ENCODE measurements at places on chromosomes 16 and 17. TPM values are rescaled to one million over a fixed set of nuclear protein-coding genes. Genes with fewer than 3 reads are reported as not detected.

GRCh38 chr17:73553311-73553710 lies 90.9 kb downstream of the SDK2 start:
- DNase-seq: no peak
- H3K36me3 ChIP-seq: peaks cover 4% of the 10 kb centered on the region
- H3K27ac ChIP-seq: no peak overlapping the region
- no peak overlapping the region for H3K4me3 ChIP-seq
- peaks cover 37% of the 10 kb centered on the region for H3K4me1 ChIP-seq

Gene WNT9B
- 0.87 TPM for total RNA-seq

- H3K27ac ChIP-seq: no peak overlapping the region
- no peak for DNase-seq
- H3K36me3 ChIP-seq: peaks cover 13% of the 10 kb centered on the region
- H3K27me3 ChIP-seq: no peaks in the 10 kb centered on the region
- H3K4me1 ChIP-seq: peaks cover 19% of the 10 kb centered on the region
Measured at GRCh38 chr17:72466199-72466598, 345.4 kb downstream of the SOX9 start.

Gene KRTAP2-2
- not detected for total RNA-seq

DNA sequence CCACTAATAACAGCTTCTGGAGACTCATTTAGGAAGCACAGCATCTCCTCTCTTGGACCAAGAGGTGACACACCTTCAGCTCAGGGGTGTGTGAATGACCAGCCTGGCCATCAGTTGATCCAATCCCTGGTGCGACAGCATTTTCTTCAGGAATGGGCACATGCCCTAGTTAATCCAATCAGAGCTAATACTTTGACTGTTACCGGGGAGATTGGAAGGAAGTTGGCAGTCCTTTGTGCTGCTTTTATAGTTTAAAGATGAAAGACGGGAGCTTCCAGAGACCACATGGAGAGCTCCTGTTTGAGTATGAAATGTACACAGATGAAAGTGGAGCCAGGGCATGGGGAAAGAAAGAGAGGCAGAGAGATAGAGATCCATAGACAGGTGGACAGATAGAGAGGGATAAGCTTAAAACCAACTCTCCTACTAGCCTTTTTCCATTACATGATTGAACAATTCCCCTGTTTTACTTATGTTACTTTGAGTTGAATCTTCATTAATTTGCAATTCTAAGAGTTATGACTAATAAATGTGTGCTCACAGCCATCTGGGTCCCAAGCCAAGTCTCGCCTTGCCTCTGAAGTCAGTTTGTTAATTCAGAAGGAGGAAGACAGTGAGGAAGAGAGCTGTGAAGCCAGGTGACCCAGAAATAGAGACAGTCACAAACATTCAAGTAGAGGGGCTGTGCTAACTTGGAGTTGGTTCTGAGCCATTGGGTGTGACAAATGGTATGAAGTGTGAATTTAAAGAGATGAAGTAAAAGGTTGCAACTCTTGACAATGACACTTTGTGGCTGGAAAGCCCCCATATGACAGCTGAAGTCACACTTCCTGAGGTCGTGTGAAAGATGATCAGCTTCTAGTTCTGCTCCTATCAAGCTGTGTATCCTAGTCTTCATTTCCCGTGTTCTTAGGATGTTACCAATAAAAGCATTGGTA lies 120.0 kb upstream of the GOT2 start:
- no peak for DNase-seq
- H3K27me3 ChIP-seq: no peaks in the 10 kb centered on the region
- peaks cover 14% of the 10 kb centered on the region for H3K4me1 ChIP-seq
- no peak overlapping the region for H3K4me3 ChIP-seq
- H3K27ac ChIP-seq: no peak overlapping the region
- 0 out of 2 replicates have a peak, but pooled peaks cover 7% of the 10 kb centered on the region for H3K36me3 ChIP-seq

DNA sequence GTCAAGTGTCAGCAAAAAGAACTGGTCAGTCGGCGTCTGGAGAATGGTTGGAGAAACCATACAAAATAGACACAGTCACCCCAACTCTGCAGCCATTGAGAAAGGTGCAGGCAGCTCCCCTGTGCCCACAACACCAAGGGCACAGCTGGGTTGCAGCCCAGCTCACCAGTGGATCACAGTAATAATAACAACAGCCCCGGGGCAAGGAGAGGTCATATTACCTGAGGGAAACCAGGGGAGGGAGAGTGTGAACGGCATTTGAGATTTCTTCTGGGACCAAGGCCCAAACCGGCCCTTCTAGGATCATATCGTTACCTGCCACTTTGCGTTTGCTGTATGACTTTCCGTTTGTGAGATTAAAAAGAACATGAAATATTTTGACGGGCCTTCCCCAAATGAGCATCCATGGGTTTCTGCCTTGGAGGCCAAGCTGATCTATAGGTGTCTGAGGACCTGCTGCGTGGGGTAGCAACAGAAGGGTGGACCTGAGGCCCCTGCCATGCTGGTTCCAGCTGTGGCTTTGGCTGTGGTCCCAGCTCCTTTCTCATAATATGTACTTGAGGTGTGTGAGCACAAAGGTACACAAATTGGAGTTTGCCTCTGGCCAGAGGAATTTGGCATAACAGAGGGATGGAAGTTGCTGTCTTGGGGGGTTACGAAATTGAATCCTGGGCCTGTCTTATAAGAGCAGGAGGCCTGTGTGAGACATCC lies 154.6 kb downstream of the CMIP start:
- DNase-seq: no peak
- peaks cover 23% of the 10 kb centered on the region for H3K4me1 ChIP-seq
- no peak overlapping the region for H3K4me3 ChIP-seq
- no peaks in the 10 kb centered on the region for H3K36me3 ChIP-seq

Gene RSKR
- total RNA-seq: 28.0 TPM

DNA sequence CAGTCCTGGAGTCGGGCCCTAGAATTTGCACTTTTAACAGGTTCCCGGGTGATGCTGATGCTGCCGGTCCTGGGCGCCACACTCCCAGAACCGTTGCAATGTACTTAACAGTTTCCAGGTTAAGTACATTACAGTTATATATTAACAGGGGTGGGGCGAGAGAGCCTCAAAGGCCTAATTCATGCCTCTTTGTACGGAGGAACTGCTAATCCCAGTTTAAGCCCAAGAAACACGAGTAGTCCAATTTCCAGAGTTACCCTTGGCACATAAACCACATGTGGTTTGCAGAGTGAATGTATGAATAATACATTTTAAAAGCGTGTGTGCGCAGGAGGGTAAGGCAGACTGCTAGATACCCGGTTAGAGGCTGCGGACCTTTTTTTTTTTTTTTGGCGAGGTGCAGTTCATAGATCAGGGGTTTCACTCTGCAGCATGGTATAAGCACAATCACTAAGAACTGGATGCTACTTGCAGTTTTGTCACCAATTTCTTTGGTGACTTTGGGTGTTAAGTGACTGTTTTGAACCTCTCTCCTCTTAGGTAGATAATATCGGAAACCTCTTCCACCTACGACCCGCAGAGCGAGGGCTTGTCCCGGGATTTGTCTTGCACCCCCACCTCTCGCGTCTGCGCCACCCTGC lies 713 bp downstream of the COX11 start:
- peaks cover 12% of the 10 kb centered on the region for H3K4me1 ChIP-seq
- peaks cover 28% of the 10 kb centered on the region for H3K36me3 ChIP-seq
- no peaks in the 10 kb centered on the region for H3K27me3 ChIP-seq
- no peak overlapping the region for H3K4me3 ChIP-seq

DNA sequence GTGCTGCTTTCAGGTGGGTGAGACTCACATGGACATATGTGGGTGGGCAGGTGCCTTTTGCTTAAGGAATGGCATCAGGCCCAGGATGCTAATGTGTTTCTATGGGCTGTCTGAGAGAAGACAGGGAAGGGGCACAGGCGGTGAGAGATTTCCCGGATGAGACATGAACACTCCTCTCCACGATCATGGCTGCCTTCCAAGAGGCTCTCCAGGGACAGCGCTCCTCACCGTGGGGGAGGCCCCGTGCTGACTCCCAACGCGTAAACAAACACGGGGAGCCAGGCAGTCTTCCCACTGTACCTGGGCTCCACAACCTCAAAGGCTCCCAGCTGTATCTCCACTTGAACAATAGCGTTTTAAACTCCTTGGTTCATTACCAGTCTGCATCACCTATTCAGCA lies 42.8 kb downstream of the CDK5R1 start:
- no peaks in the 10 kb centered on the region for H3K4me1 ChIP-seq
- no peaks in the 10 kb centered on the region for H3K36me3 ChIP-seq
- no peak overlapping the region for H3K27ac ChIP-seq
- DNase-seq: no peak

Gene CTRB2
- 6.8 TPM for total RNA-seq

Measured in WTC11 (cell line).